ENCODE measurements at places on chromosomes 4 and X.

DNA sequence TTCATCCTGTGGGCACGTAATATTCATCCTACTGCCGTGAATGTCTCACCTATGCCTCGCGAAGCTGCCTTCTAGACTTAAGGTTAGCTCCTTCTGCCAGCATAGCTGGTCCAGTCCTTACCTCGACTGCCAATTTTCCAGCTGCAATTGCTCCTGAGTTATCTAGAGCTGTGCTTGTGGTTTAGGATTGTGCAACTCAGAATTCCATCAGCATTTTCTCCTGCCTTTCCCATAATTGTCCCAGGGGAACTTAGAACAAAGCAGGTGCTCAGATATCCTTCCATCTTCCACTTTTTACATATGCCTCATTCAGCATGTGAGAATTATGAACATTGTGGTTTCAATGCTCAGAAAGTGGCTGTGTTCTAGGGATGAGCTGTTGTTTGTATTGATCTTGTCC lies 131.4 kb upstream of the ADGRL3 start:
- no peak for DNase-seq

DNA sequence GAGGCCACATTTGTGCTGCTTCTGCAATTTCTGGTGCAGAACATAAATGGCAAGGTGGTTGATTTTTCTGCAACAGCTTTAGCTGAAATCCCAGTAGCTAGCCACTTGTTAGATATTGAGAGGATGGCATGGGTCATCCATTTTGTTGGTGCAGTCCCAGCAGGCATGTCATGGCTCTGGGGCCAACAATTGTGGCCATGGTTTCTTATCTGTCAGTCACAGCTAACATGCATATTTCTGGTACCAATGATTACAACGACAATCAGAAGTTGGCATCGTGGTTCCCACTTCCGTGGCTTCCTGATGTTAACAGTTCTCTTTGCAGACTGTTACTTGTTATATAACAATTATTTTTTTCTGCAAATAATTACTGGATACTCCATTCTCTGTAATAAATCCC lies 42.8 kb upstream of the PRKG2 start:
- no peak for DNase-seq

DNA sequence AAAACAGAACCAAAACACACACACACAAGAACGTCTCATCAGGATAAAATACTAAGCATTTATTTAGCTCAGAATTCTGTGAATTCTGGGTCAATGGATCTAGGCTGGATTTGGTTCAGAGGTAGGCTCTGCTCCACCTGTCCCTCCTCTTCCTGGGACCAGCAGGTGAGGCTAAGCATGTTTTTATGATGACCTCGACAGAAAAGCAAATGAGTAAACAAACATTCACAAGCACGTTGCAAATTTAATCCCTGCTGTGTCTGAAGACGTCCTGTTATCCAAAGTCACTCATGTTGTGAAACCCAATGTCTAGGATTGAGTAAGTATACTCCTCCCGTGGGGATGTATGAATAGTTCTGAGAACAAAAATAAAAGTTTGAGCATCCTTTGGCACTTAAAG lies 371.4 kb upstream of the TECRL start:
- no peak for DNase-seq

- DNase-seq: no peak
Measured at GRCh38 chr4:60934566-60935295, 265.4 kb upstream of the ADGRL3 start.

- no peak for DNase-seq
Measured at GRCh38 chr4:183861426-183861825, 43.7 kb upstream of the STOX2 start.

DNA sequence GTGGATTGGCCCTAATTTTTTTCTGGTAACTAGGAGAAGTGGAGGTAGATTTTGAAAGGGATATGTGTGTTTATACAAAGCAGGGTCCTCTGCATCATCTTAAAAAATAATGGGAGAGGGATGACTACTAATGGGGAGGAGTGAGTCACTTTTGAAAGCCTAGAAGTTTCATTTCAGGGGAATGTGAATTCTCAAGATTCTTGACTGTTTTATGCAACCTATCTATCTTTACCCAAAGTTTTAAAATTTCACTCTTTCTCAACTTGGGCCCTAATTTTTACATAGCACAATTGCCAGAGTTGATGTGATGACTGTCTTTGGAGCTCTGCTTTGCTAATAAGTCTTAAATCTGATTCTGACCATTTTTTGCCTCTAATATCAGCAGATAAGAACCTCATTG lies 445.2 kb downstream of the GRXCR1 start:
- DNase-seq: peak; percentile 11

DNA sequence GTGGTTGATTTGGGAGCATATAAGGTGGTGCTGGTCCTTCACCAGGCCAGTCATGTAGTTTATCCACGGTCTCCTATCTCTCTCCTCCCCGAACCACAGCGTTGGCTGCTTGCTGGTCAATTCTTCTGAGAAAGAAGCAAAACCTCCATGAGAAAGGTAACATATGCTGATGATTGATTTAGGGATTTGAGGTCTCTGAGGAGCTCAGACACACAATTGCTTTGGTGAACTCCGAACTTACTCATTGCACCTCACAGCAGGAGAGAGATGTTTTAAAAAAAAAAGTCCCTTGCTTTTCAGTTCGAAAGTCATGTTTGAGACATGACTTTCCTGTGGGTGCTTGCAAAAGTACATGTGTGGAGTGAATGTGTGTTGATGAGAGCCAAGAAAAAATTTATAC lies 100.2 kb downstream of the TSPAN7 start:
- DNase-seq: no peak

DNA sequence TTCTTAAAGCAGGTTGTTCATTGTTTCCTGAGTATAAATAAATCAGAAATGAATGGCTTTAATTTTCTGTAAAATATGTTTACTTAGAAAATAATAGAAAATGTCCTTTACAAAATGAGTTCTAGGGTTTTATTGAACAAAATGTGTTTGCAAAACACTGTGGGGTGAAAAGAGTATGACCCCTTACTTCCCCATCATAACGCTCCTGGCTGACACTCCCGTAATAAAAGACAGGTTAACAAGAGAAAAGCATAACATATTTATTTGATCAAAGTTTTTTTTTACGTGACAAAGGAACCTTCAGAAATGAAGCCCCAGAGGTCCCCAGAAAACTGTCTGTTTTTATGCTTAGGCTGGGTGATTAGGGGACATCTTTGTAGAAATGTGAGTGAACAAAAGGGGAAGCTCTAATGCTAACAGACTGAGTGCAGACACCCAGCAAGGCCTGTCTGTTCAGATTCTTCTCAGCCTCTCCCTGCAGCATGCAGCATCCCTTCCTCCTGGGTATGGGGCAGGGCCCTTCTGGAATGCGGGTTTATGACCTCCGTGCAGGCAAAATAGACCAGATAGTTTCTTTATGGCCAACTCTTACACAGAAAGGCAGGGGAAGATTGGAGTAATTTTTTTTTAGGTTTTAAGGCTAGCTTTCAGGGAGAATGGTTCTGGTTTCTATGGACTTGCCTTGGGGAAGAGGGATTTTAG lies 26.1 kb downstream of the ZFP42 start:
- no peak for DNase-seq

DNA sequence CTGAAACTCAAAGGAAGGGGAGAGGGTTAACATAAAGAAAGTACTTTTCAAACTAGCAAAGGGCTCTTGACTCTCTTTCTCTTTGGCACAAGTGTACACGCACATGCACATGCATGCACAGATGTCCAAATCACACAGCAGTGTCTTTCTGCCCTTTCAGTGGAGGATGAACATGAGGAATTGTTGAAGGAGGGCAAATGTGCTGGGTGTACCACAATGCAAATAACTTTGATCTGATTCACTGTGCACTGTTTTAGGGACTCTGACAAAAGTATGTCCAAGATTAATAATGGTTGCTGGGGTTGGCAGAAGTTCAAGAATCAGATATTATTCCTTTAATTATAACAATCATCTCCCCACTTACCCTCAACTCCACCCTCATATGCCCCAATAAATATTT lies 93.8 kb downstream of the GPC4 start:
- no peak for DNase-seq

- no peak for DNase-seq
Measured at GRCh38 chrX:31166416-31166815, 94.6 kb upstream of the FTHL17 start.

DNA sequence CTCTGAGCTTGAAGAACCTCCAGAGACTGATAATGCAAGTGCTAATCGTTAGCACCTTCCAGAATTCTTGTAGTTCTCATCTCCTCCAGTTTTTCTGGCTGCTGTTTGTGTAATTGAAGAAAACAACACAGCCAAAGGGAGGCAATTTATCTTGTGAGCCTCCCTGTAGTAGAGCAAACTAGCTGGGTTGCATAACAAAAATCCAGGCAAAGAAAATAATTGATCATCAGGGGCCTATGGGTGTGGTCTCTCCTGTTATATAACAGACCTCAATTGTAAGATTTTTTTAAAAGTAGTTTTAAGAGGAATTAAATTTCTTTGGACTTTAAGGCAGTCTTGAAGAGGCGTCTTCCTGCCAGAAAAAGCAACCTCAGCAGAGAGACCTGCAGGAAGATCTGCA lies 817.0 kb downstream of the CENPC start:
- no peak for DNase-seq

DNA sequence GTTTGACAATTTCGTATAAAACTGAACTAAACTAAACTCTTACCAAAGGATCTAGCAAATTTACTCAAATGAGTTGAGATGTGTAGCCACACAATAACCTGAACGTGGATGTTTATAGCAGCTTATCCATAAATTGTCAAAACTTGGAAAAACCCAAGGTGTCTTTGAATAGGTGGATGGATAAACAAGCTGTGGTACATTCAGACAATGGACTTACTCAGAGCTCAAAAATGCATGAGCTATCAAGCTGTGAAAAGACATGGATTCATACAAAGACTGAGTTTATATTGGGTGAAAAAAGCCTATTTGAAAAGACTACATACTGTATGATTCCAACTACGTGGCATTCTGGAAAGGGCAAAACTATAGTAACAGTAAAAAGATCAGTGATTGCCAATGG lies 69.5 kb downstream of the LARP1B start:
- DNase-seq: no peak

DNA sequence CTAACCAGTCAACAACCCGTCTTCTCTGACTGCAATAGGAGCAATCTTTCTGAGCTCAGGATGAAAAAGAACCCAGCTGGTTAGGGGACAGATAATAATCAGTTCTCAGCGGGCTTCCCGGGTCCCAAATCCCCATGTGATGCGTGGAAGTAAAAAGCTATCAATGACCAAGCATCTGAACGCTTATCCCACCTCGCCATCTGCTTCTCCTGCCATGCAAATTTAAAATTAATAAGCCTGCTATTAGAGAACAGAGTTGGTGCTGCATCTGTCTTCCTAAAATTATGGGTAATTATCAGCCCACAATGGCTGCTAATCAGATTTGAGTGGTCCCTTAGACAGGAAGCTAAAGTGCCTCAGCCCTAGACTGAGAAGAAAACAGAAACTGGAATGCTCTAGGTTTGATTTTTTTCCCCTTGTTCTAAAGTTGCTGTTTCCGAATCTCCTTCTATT lies 37.5 kb downstream of the AFAP1 start:
- DNase-seq: no peak

GRCh38 chrX:38860106-38861013 lies 59.1 kb downstream of the MID1IP1 start:
- DNase-seq: no peak

- no peak for DNase-seq
Measured at GRCh38 chr4:113740857-113741379, 20.6 kb downstream of the CAMK2D start.

DNA sequence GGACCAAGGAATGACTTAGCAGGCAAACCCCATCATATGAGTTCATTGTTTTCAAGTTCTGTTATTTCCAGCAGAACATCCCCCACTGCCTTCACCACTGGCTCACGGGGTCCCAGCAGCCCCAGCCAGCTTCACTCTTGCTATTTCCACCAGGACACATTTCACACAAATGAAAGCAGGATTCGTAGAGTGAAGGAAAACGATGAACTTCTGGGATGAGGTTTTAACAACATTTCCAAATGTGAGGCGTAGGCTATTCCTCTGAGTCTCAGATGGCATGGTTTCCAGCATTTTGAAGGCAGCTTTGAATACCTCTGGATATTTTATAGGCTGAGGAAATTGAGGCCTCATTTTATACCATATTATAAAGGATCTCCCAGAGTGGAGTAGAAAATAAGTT lies 32.9 kb upstream of the EGFL6 start:
- DNase-seq: no peak

DNA sequence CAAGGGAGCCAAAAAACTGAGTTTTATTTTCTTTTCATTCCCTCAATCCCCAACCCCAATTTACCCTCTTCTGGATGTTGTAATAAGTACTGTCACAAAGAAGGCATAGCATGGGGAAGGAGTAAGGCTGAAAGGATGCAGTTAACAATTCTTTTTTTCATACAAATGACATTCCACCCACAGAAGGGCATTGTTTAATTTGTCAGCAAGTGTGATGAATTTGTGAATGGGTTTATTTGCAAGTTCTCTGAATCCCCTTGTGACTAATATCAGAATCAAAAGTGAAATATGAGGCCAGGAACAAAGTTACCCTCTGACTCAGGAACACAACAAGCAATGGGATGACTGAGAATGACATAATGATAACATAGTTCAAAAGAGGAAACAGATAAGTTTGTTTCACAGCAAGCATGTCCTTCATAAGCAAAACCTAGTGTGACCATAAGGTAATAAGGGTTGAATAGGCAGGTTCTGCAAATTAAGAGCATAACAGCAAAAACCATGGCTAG lies 2.1 kb downstream of the GEMIN8 start:
- DNase-seq: peak; percentile 42

DNA sequence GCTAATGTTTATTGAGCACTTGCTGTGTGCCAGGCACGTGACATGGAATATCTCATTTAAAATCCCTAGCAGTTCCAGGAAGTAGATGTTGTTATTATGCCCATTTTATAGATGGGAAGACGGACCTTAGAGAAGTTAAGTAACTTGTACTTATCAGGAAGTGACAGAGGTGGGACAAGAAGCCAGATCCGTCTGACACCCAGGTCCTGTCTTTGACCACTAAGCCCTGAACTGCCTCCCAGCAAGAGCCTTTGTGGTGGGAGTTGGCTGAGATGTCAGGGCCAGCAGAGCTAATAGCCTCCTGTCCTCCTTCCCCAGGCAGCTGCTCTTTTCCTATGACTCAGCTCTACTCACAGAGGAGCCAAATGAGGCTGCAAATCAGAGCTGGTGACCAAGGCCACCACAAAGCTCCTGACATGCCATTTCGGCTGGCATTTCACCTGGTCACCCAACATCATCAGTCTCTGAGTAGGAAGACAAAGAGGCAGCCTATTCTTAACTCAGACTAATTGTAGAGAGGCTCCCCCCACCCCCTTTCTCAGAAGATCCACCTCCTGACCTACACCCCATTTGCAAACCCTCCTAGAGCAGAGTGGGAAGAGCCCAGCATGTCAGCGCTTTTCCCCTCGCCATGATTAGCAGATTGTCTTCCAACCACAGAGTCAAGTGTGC lies 175.1 kb upstream of the KIT start:
- DNase-seq: peak; percentile 43

DNA sequence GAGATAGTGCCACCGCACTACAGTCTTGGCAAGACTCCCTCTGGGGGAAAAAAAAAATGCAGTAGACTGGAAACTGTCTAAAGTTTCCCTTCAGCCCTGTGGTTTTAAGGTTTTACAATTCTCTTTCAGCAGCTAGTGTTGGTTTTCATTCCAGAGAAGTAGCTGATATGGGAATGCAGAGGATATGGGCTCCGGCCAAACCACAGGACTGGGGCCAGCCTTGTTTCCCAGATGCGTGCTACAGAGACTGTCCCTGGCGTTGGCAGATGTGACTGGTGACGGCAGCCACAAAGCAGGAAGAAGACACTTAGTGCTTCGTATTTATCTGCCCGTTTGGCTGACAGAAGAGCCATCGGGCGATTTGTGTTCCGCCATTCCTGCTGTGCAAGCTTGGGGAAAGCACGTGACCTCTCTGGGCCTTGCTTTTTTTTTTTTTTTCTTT lies 43.2 kb downstream of the ZBTB49 start:
- peak; percentile 88 for DNase-seq
